Stimulated activated CD4-positive, alpha-beta T cell treated with anti-CD3 and anti-CD28 coated beads, Interleukin-2, amount 100 ng/mL, for 48 hours (primary cell): ENCODE measurements at places on chromosomes 1 and 21.

GRCh38 chr1:247638011-247638410, 32.6 kb downstream of the OR2G3 start:
- no peak for DNase-seq

DNA sequence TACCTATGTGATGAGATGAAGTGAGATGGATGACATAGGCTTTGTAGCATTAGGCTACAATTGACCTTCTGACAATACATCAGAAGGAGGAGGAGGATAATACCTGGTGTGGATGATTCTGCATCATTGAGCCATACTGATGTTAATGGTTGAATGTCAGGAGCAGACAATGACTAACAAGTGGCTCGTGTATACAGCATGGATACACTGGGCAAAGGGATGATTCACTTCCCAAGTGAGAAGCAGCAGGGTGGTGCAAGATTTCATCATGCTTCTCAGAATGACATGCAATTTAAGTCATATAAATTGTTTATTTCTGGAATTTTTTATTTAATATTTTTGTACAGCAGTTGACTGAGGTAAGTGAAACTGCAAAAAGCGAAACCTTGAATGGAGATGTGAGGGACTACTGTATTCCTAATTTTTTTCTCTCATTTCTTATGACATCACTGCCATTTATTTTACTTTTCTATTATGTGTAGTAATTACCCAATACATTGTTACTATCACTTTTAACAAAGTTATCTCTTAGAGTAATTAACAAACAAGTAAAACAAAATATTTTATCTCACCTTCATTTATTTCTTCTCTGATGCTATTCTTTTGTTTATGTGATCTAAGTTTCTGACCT, 34.4 kb upstream of the COP1 start:
- no peak for DNase-seq

GRCh38 chr1:156097499-156098178, 15.4 kb upstream of the MEX3A start:
- DNase-seq, result no peak

GRCh38 chr1:209862391-209863356, 34.9 kb downstream of the UTP25 start:
- no peak for DNase-seq

GRCh38 chr1:168387781-168388760, 107.4 kb downstream of the TBX19 start:
- no peak for DNase-seq

DNA sequence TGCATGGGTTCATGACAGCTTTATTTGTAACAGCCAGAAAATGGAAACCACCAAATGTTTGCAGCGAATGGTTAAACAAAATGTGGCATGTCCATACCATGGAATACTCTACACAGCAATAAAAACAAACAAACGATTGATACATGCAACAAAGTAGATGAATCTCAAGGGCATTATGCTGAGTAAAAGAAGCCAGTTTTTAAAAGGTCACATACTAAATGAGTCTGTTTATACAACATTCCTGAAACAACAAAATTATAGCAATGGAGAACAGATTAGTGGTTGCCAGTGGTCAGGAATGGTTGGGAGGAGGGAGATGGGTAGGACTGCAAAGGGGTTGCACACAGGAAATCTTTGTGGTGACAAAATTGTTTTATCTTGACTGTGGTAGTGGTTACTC, 202.4 kb upstream of the UBE2U start:
- DNase-seq, result no peak

GRCh38 chr1:208855403-208855802, 611.2 kb upstream of the PLXNA2 start:
- no peak for DNase-seq

- no peak for DNase-seq
Measured at GRCh38 chr1:222521299-222522104, 26.4 kb downstream of the HHIPL2 start.
